SW480 (cell line): ENCODE measurements at places on chromosomes 3 and 15.

GRCh38 chr15:52486003-52486996, 42.4 kb downstream of the MYO5A start:
- peak; percentile 70 for DNase-seq

DNA sequence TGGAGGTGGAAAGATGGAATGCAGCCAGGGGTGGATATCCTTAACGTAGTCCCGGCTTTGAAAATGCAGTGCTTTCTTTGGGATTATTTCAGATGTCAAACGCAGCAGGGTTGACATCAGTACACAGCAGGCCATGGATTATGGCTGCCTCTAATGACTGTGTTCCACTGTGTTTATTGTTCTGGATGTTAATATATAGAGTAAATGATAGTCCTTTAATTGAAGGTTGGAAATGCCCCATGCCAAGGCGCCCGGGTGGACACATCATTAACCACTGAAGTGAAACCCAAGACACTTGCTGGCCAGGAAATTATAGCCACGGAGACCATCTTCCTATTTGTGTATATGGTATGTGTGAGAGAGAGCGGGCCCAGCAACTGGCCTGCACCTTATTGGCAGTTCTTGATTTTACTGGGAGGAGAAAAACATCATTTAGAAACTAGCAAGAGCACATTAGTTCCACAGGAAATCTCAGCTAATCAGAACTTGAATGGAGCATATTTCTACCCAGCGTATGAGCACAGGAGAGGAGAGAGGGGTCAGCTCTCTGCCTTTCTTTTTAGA, 254.9 kb upstream of the RASGRP1 start:
- DNase-seq = no peak

- peak; percentile 38 for DNase-seq
Measured at GRCh38 chr3:135106445-135106844, 311.4 kb downstream of the EPHB1 start.

- DNase-seq = no peak
Measured at GRCh38 chr15:40151991-40152390, 8.9 kb upstream of the BUB1B start.

- no peak for DNase-seq
Measured at GRCh38 chr3:167835953-167836352, 100.4 kb downstream of the SERPINI1 start.

- no peak for DNase-seq
Measured at GRCh38 chr15:67911727-67912126, 71.9 kb upstream of the RNU6-1 start.
